ENCODE measurements at places on chromosomes 13 and 19.

DNA sequence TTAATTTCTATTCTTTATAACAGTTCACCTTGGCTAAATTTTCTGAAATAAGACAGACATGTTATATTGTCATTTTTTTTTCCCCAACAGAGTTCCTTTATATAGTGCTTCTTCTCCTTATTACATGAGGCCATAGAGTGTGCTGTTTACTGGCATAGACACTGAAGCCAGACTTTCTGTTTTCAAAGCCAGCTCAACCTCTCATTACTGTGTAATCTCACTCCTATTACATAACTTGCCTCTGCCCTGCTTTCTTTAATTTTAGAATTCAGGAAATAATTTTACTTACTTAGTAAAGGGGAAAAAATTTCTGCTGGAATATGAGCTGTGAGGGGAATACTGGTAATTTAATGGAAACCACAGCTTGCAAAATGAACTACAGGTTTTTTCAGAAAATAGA lies 1380.4 kb downstream of the SLITRK1 start:
- DNase-seq, result no peak

DNA sequence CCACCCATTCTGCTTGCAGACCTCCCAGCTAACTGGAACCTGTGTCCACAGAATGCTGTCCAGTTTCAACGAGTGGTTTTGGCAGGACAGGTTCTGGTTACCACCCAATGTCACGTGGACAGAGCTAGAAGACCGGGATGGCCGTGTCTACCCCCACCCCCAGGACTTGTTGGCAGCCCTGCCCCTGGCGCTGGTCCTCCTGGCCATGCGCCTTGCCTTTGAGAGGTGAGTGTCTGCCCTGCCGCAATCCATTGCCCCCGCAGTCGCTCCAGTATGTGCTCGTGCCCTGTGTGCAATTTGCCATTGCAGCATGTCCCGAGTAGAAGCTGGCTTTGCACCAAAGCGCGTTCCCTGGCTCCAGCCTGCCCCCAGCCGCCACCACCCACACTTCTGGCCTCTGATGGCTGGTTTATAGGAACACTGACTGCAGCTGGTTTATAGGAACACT lies 41.9 kb downstream of the CERS4 start:
- no peak for DNase-seq

DNA sequence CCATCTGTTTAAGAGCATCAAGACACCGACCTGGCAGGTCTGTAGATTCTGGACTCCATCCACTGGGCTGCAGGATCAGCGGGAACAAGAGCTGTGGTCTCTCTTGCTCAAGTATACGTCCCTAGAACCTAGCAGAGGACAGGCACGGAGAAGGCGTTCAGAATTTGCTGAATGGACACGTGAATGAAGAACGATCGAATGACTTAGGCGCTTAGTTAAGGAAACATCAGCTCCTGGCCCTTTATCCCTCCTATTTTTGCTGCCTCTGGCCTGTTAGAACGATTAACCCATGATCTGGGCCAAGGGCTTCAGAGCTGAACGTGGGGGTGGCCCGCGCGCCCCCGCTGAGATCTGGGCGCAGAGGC lies 953 bp downstream of the DZIP1 start:
- no peak for DNase-seq

DNA sequence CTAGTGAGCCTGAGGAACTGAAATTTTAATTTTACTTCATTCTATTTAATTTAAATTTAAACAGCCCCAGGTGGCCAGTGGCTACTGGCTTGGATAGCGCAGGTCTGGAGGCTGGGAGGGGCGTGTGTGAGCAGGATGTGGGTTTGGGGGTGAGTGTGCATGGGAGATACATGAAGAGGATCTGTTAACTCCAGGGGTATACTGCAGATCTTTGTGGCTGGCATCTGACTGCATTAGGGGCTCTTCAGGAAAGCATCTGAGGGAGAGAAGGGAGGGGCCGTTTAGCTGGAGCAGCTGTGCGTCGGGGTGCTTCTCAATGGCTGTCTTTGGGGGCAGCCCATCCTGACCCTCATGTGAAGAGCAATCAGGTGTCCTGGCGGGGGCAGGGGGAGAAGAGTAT lies 6.8 kb downstream of the SHANK1 start:
- DNase-seq, result no peak
